ENCODE measurements at places on chromosomes 2 and 18.

DNA sequence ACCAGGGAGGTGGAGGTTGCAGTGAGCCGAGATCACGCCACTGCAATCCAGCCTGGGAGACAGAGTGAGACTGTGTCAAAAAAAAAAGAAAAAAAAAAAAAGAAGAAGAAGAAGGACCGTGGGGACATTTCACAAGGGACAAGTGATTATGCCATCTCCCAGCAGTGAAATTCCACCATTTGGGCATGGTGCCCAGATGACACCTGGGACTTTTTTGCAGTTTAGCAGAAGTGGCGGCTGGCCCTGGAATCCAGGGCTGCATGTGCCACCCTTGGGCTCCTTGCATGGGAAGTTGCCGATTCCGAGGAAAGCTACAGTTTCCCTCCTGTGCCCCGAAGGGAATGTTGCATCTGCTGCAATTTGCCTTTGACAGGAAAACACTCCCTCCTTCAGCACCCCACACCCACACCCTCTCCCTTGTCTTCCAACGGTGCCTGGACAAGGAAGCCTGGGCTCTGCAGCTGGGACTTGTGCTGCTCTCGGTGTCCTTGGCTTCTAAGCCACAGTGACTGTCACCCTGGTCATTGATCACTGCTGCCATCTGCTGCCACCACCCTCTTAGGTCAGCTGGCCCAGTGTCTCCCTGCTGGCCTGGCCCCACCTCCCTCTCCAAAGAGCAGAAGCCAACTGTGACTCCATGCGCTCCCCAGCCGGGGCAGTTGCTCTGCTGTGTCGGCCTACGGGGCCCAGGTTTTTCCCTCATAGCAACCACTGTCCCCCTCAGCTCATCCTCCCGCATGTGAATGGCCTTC is 56.4 kb upstream of the LRRC30 start:
- DNase-seq, result no peak

- no peak for DNase-seq
Observed at GRCh38 chr18:2880473-2880872, 33.7 kb downstream of the EMILIN2 start.

DNA sequence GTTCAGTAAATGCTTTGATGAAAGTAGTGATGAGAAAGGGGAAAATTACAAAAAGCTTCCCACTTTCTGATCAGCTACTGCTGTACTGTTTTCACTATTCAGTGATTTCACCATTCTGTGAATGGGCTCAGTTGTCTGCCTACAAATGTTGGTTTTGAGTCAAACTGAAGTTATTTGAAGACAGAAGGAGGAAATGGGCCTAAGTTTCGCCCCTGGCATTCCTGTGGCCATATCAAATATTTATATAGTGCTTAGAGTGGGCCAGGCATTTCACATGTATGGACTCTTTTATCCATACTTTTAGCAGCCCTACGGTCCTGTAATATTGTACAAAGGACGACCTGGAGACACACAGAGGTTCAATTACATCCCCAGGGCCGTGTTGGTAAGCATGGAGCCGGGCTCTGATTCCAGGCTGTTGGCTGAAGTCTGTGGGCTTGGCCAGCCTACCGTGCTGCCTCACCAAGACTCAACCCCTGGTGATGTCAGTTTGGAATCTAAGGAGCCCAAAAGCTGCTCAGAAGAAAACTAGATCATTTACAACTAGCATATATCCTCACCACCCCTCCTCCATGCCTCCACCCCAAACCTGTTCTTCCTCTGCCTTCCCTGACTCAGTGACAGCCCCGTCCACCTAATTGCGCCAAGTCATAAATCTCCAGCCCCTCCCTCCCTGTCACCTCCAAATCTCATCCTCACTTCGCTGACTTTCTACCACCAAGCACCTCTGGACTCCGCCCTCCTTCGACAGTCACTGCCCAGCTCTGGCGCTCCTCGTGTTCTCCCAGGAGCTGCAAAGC is 10.1 kb upstream of the GRHL1 start:
- peak; percentile 19 for DNase-seq

GRCh38 chr2:10185755-10186154 is 63.2 kb downstream of the RRM2 start:
- no peak for DNase-seq

GRCh38 chr2:223102040-223102400 is 50.0 kb downstream of the KCNE4 start:
- peak; percentile 48 for DNase-seq

DNA sequence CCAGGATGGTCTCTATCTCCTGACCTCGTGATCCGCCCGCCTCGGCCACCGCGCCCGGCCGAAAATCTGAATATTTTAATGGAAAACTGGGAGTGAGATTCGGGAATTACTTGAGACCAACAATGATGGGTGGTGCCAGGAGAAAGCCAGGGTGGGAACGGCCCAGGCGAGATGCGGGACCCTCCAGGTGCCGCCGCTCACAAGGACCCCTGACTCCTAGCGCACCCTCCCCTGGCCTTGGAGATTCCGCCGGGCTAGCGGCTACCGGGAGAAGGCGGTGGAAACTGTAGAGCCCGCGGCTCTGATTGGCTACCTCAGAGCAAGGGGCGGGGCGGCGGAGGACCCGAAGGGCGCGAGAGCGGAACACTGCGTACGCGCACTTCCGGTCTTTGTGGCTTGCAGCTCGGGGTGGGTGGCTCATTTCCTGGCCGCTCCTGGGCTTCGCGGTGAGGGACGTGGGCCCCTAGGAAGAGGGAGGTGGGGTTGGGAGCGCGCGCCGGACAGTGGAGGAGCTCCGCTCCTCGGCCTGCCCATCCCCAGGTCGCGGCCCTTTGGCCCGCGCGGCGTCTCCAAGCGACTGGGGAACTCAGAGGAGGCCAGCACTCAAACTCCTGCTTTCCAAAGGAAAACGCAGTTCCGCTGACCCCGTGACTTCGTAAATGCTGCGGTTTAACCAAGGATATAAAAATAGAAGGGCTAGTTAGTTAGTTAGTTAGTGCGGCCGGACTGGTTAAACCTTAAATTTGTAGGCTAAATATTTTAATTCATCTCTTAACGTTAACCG is at the start of gene ZNF397:
TSS of gene ZNF397 (plus strand) at position 371 of the 784 bp plus-strand sequence. CDS start 1,437 bp downstream, outside the sequence.
- peak; percentile 100 for DNase-seq

GRCh38 chr2:159131267-159131913 is 155.1 kb downstream of the WDSUB1 start:
- DNase-seq, result no peak

DNA sequence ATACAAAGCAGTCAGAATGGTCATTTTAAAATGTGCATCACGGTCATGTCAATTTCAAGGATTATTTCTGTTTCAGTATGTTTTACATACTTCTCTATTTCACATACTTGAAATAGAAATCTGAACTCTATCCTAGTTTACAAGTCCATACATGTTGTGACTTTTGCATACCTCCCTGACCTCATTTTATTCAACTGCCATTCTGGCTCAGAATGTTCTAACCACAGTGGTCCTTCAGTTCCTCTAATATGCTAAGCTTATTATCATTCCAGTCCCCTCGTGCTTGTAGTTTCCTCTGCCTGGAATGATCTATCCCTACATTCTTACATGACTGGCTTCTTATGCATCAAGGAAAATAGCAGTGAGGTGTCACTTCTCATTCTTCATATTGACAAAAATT is 295.6 kb downstream of the KIAA1328 start:
- DNase-seq, result no peak

- no peak for DNase-seq
Observed at GRCh38 chr2:69335311-69335710, 51.7 kb downstream of the GFPT1 start.

GRCh38 chr2:121804340-121804739 is 48.9 kb downstream of the TSN start:
- peak; percentile 89 for DNase-seq

DNA sequence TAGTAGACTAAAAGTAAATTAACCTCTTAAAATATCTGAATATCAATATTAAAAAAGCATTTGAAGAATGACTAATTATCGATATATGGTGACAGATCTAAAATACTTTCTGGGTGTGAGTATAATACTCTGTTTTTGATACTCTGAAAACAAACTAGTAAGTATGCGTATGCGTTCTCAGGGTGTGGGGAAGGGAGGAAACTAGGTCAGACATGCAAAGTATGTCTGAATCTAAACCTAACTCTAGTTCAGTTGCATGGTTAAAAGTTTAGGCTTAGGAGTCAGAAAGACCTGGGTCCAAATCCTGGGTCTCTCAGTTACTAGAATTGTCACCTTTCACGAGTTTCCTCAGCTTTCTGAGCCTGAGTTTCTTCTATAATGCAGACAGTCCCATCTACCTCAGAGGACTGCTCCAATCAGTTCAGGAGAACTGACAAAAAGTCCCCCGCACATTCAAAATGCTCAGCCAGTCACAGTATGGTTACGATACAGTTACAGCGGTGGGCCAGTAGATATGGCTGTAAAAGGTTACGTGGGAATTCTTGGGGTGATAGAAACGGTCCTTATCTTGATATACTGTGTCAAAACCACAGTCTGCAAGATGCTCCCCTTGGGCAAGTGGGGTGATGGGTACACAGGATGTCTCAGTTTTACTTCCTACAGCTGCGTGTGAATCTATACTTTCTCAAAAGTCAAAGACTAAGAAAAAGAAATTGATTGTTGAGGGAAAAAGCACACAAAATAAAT is 29.2 kb downstream of the UNC50 start:
- DNase-seq, result no peak

GRCh38 chr2:190119923-190120590 is 57.5 kb upstream of the MSTN start:
- peak; percentile 43 for DNase-seq

Measured in NCI-H69 (cell line).